ENCODE measurements at places on chromosomes 3 and 15.
A peak's percentile ranks its signal among the peaks of the same experiment; 100 is the strongest.

GRCh38 chr3:52851348-52851747 lies 16.5 kb upstream of the MUSTN1 start:
- DNase-seq = peak; percentile 34

DNA sequence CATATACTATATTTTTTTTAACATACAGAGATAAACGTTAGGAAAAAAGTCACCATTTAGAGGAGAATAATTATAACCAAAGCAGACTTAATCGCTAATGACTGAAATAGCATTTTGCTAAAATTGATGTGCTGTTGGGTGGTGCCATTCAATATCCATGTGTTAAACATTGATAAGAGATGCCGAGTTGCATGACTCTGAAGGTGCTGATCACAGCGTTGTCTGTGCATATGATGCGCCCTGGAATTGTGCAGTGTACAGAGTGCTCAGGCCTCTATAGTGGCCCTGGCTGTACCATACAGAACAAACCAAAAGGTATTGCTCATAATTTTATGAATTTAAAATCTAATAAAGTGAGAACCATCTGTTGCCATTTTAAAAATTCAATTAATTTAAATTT lies 168.3 kb downstream of the MEIS2 start:
- DNase-seq = no peak

DNA sequence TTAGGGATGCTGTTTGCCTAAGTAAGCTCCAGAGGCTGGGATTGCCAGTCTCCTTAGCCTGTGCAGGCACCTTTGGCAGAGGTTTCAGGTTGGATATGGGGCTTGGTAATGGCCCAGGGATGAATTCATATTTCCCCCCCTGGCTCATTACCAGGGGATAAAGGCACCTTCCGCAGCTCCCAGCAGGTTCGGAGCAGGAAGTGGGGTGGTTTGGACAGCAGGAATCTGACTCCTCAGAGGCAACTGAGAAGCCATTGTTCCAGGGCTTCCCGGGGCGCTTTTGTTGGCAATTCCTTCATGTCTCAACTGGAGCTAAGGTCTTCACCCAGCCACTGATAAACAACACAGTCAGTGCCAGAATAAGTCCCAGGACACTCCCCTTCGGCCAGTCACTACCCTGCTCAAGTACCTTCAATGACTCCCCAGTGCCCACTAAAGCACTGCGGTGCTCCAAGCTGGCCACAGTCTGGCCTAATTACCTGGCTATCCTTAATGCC lies 85.3 kb upstream of the SLC6A6 start:
- no peak for DNase-seq

DNA sequence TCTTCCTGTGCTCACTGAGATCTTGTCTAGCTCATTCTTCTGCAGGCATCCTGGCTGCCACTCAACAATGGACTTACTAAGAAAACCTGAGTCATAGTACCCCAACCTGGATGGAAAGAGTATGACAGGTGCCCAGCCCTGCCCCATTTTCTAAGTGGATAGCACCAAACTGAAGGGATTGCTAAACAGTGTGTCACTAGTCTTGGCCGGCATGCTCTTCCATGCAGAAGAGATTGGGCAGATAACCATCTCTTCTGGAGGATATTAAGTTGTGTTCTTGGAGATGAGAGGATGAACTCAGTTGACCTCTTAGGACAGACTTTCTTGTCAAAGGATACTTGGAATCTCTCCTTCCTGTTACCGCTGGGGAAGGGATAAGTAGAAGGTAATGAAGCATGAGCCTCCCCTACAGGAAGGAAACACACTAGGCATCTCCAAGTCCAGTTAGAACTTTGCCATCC lies 797.5 kb downstream of the AGBL1 start:
- no peak for DNase-seq

- no peak for DNase-seq
These were observed 12.7 kb upstream of the MINDY4B start for GRCh38 chr3:150917951-150918350.

GRCh38 chr15:45443645-45444044 lies 65.3 kb upstream of the GATM start:
- DNase-seq = no peak

DNA sequence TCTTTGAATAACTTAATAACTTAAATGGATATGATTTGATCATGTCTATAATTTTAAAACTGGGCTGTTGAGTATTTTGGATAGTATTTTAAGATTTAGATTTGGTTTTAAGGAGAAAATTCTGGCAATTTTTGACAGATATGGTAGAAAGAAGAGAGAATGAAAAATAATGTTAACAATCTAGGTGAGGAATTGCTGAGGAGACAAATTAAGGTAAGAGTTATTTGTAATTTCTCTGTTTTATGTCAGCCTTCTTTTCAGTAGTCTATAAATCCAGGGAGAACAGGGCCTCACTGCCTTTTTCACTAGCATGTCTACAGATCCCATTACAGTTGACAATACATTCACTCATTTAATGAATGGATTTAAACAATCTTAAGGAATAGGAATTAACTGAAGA lies 144.7 kb downstream of the SERPINI1 start:
- no peak for DNase-seq

DNA sequence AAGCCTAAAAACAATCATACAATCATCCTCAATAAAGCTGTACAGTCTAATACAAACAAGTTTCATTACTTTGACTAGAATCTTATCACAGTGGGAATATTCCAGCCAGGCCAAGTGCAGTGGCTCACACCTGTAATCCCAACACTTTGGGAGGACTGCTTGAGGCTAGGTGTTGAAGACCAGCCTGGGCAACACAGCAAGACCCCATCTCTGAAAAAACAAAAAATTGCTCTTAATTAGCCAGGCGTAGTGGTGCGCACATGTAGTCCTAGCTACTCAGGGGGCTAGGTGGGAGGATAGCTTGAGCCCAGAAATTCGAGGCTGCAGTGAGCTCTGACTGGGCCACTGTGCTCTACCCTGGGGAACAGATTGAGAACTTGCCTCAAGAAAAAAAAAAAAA lies 3.3 kb downstream of the RPN1 start:
- no peak for DNase-seq

DNA sequence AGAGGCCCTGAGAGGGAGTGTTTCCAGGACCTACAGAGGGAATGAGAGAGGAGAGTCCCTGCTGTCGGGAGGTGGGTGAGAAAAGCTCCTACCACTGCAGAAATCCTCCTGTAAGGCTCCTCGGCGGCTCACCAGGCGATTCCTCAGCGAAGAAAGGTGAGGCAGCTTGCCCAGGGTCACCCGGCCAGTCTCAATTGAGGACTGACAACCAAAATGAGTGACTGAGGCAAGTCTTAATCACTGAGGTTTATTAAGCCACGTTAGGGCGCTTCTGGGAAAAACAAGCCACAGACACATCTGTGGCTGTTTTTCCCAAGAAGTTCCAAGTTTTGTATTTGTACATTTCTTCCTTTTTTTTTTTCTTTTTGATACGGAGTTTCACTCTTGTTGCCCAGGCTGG lies 48.5 kb downstream of the ZDHHC19 start:
- DNase-seq = no peak

- no peak for DNase-seq
These were observed 20.9 kb downstream of the ST3GAL6 start for GRCh38 chr3:98784042-98784441.

- no peak for DNase-seq
These were observed 422.4 kb downstream of the DIPK2A start for GRCh38 chr3:144394032-144394431.

GRCh38 chr15:56739964-56740640 lies 6.8 kb upstream of the ZNF280D start:
- no peak for DNase-seq

- DNase-seq = no peak
These were observed 79.0 kb upstream of the VGLL3 start for GRCh38 chr3:87069971-87070370.

DNA sequence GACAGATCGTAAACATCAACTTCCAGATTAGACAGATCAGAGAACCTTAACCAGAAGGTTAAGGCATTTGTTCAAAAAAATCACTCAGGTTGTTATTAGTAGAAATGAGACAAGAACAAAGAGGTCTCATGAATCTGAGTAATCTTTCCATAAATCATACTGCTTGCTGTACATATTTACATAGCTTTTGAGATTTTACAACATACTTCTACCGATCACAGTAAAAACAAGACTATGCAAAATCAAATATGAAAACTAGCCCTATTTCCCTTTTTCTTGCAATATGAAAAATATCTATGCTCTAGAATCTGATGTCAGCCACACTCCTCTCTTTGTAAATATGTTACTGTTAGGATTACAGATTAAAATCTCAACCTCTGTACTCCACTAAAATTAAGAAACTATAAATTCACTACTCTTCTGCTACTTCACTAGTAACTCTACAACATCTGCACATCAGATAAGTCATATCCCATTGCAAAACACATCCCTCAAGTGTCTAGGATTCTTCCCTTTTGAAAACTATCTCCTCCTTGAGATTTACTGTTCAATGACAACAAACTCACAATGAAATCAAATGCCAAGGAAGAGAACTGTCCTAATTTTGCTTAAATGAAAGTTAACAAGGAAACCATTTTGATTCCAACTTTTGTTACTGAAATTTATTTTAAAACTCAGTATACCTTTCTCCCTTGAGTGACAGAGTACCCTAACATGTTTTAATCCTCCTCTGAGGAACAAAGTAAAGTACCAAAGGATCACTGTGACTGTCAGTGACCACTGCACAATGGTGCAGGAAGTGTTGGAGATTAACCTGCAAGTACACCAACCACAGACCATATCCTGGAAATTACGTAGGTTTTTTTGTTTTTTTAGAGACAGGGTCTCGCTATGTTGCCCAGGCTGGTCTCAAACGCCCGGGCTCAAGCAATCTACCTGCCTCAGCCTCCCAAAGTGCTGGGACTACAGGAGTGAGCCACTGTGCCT lies 12.8 kb downstream of the DCUN1D1 start:
- no peak for DNase-seq

GRCh38 chr3:170256597-170256996 lies 34.4 kb downstream of the PRKCI start:
- no peak for DNase-seq

DNA sequence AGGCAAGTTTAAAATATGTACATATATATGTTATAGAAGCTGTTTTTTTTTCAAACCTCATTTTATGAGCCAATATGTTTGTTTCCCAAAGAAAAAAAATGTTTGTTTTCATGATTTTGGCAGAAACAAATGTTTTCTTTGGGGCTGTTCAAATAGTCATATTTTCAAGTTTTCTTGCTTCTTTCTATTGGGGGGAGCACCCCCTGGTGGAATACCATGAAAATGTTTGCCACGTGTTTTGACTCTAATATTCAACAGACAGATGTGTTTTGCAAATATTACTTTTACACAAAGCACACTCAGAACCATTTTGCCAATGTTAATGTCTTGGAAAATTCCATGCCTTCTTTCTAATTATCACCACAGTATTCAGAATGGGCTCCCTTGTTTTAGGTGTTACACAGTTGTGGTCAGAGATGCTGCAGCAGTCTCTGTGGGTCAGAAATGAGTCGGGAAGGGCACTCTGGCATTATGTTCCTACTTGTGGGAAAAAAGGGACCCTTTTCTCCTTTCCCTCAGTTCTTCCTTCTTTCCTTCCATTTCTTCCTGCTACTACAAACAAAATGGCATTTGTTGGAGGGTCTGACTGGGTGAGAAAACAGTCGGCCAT lies 817.0 kb downstream of the TUSC7 start:
- DNase-seq = no peak

DNA sequence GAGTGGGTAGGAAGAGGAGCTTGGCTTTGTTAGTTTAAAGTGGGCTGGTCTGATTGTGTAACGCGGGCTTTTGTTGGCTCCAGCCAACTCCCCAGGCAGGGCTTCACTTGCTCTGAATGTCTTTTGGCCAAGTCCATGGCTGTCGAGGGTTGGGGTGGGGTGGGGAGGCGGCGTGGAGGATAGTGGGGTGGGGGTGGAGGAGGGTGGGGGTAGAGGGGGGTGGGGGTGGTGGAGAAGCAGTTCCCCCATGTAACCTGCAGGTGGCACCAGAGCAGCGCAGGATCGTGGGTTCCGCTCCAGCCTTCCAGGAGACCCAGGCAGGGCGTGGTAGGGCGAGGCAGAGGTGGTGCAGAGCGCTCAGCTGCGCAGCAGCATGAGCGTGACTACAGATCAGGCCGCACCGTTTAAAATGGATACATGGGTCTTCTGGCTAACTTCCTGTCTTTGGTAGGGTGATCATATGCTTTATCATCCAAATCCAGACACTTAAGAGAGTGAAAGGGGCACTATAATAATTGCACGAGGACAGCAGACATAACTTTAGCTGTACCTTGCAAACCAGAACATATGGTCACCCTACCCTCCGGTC lies 28.3 kb downstream of the GOLGA6A start:
- peak; percentile 71 for DNase-seq

- no peak for DNase-seq
These were observed 526.8 kb upstream of the TBL1XR1 start for GRCh38 chr3:177724020-177724638.

GRCh38 chr3:160698599-160699195 lies 21.7 kb downstream of the ARL14 start:
- DNase-seq = no peak

DNA sequence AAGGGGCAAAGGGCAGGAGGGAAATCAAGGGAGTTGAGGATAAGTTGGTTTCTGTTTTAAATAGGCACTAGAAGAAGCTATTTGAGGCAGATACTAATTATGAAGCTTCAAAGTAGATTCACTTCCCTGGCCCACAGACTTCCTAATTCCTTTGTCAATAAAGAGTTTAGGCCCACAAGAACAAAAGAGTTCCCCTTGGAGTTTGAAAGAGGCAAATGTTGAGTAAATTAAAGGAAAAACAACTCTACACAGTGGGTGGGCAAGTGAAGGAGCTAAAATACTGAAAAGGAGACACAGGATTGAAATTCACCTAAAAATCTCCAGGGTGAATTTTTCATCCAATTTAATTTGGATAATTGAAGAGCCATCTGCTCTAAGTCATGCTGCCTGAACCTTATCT lies 411.7 kb upstream of the RORA start:
- DNase-seq = no peak

GRCh38 chr3:29335943-29336342 lies 55.1 kb downstream of the RBMS3 start:
- no peak for DNase-seq

DNA sequence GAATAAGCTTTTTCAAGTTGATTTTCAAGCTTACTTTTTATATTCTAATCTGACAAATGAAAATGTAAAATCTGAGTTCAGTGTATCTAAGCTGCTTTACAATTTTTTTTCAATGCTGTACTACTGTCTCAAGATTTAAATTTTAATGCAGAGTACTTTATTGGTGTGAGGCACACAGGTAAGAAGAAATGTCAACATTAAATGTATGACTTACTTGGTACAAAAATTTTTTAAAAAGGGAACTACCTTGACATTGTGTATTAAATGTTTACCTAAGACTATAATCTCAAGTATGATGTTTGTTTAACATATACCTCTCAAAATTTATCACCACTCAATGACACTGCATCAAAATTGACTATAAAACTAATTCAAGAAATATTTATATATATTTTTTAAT lies 62.7 kb downstream of the NECTIN3 start:
- DNase-seq = no peak

All from activated T-cell treated with anti-CD3 and anti-CD28 coated beads, Interleukin-2, amount 50 U/mL, for 1 hour (primary cell).